Myometrial cell (primary cell): ENCODE measurements at places on chromosomes 6 and 20. TPM values are rescaled to one million over a fixed set of nuclear protein-coding genes. Genes with fewer than 3 reads are reported as not detected.

The ASF1A gene
- total RNA-seq = 16.4 and 24.3 TPM in 2 replicates

The SLC25A27 gene
- 1.2 TPM in 1 of 2 replicates, not detected in the other for total RNA-seq

The EYA2 gene
- 1.4 TPM in 2 replicates for total RNA-seq

The TFEB gene
- total RNA-seq = 8.9 and 26.8 TPM in 2 replicates

The SLC17A3 gene
- not detected in 2 replicates for total RNA-seq

The SIM1 gene
- total RNA-seq = not detected in 2 replicates

The GPR63 gene
- total RNA-seq = 1.1 and 1.2 TPM in 2 replicates

The SFTA2 gene
- total RNA-seq = not detected in 2 replicates

The PTCRA gene
- not detected in 2 replicates for total RNA-seq

The C20orf202 gene
- total RNA-seq = not detected in 2 replicates

The C20orf96 gene
- 0.53 and 1.7 TPM in 2 replicates for total RNA-seq

The BPIFA1 gene
- total RNA-seq = not detected in 2 replicates

The TMC2 gene
- total RNA-seq = not detected in 2 replicates

The DNMT3B gene
- total RNA-seq = 1.7 and 2.7 TPM in 2 replicates
